ENCODE measurements at places on chromosomes 11 and 22.

GRCh38 chr11:100808904-100809491 lies 121.9 kb downstream of the ARHGAP42 start:
- DNase-seq = no peak

GRCh38 chr22:27113641-27114040 lies 456.3 kb downstream of the MIAT start:
- DNase-seq = no peak

DNA sequence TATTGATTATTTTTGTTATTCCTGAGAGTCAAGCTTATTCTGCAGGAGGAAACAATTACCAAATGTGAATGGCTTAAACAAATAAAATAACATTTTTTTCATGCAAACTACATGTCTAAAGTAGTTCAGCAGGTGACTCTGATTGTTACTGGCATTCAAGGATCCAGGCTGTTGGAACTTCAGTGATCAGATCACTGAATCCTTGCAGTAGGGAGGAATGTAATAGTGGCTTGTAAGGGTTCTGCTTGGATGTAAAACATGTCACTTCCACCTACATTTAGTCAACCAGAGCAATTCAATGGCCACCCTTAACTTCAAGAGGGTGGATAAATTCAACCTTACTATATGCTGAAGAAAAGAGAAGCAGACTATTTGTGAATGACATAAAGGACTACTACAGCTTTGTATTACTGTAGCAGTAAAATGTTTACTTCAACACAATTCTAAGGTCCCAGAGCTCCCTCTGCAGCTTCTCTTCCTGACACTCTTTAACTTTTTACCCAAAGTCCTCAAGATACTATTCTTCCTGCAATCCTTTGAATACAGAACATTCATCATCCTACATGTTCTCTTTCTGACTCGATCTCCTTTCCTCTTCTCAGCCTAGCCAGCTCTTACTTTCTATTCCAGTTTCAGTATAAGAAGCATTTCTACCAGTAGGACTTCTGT lies 284.0 kb downstream of the LRRC4C start:
- DNase-seq = no peak

GRCh38 chr11:31818874-31819331 lies 7.8 kb upstream of the PAX6 start:
- DNase-seq = peak; percentile 34

DNA sequence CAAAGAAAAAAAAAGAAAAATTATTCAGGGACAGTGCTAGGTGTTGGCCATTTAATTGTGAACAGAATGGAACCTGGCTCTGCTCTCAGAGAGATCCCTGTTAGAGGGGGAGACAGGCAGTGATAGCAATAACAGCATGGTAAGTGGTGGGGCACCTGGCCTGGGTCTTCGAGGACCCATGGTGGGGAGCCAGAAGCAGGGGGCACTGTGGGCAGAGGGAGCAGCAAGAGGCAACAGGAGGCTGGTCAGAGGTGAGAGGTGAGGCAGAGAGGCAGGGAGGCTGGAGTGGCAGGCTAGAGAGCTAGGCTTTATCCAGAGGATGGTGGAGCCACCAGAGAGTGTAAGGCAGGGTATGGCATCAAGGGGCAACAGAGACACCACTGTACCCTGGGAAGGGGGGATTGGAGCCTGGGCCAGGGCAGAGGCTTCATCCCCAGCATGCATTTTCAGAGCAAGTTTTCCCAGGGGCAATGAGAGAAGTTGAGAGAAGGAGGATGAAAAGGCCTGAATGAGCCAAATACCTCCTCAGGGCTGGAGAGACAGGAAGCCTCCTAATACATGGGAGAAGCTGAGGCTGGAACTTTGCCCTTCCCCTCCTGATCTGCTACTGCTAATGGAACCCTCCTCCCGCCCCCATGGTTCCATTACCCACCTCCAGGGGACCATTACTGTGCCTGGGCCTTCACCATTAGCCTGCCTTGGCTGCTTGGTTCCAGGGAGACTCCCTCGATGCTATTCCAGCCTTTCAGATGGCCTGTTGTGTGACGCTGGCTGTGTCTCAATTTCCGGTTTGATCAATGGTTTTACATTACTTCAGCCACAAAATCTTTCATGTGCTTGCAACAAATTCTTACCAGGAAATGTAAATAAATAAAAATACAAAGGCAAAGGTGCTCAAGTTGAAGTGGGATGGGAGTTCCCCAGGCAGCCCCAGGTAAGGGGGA lies 2.6 kb upstream of the P2RY2 start:
- no peak for DNase-seq

GRCh38 chr11:68509066-68509465 lies 48.5 kb downstream of the PPP6R3 start:
- DNase-seq = no peak

DNA sequence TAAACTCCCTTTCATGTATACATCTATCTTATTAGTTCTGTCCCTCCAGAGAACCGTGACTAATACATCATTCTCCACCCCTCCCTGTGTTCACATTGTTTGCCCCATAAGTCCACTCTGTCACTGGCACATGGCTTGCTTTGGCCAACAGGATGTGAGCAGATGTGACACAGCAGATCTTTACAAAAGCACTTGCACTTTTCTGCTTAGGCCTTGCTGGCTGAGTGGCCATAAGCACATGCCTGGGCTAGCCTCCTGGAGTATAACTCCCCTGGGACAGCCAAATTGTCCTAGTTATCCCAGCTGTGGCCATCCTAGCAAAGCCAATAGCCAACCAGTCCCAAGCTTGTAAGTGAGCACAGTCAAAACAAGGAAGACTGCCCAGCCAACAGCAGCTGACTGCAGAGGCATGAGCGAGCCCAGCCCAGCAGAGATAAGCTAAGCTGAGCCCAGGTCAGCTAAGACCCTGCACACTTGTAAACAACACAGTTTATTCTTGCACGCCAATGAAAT lies 9.7 kb upstream of the RCN1 start:
- peak; percentile 6 for DNase-seq

GRCh38 chr11:19953909-19954308 lies 206.4 kb downstream of the DBX1 start:
- DNase-seq = no peak

DNA sequence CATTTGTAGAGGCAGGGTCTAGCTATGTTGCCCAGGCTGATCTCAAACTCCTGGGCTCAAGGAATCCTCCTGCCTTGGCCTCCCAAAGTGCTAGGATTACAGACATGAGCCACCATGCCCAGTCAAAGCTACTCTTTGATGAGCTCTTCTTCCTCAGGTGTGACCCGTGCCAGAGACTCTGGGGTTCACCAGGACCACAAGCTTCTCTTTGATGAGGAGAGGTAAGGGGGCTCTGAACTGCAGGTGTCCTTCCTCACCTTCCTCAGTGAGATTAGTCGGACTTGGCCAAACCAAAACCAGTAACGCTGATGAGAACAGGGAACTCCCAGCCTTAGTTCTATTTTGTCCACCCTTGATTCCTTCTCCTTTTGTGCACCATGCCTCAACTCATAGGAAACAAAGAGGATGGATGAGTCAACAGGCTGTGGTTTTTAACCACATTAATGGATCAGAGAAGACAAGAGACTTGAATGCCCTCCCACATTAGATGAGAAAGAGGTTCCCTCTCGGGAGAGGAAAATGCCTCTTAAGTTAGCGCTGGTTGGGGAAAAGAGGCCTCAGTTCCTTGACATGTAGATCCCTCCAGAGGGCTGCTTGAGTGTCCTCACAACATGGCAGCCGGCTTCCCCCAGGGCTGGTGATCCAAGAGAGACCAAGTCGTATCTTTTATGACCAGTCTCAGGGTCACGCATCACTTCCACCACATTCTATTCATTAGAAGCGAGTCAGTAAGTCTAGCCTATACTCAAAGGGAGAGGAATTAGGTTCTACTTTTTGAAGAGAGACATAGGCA lies 25.7 kb upstream of the CTR9 start:
- DNase-seq = no peak

- no peak for DNase-seq
Observed at GRCh38 chr11:116932181-116932580, 94.8 kb upstream of the APOA1 start.

DNA sequence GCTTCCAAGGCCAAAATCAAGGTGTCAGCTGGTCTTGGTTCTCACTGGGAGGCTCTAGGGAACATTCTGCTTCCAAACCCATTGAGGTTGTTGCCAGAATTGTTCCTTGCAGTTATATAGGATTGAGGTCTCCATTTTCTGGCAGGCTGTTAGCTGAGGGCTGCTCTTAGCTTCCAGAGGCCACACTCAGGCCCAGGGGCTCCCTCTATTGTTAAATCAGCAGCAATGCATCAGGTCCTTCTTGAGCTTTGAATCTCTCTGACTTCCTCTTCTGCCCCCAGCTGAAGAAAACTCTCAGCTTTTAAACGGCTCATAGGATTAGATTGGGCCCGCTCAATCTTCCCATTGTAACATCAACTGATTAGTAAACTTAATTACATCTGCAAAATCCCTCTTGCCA lies 39.3 kb upstream of the BSX start:
- peak; percentile 33 for DNase-seq

DNA sequence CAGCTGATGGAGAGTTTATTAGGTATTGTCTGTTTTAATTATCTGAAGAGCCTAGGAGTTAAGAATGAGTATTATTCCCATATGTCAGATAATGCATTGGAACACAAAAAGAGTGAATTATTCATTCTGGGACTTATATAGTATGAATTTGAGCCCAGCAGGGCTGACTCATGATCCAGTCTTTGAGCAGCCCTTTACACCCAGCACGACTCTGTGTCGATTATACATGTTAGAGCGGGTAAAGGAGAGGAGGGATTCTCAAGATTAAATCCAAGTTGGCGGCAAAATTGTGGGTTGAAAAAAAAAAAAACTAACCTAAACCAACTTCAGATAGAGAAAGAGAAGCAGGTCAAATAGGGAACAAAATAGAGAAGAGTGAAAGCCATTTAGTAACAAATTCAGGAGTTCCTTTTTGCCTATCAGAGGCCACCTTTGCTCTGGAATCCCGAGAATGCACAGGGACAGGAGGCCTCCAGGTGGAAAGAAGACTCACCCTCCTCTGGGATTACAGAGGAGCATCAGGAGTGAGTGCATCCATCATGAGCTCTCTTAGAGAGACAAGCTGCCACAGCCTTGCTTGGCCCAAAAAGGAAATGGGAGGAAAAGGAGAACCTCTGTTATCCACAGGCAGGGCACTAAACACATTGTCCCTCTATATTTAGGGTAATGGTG lies 3.1 kb downstream of the MRGPRX1 start:
- DNase-seq = no peak

- no peak for DNase-seq
Observed at GRCh38 chr22:49367041-49367697, 460.5 kb downstream of the BRD1 start.

GRCh38 chr11:31445621-31446020 lies 63.8 kb downstream of the IMMP1L start:
- DNase-seq = no peak

DNA sequence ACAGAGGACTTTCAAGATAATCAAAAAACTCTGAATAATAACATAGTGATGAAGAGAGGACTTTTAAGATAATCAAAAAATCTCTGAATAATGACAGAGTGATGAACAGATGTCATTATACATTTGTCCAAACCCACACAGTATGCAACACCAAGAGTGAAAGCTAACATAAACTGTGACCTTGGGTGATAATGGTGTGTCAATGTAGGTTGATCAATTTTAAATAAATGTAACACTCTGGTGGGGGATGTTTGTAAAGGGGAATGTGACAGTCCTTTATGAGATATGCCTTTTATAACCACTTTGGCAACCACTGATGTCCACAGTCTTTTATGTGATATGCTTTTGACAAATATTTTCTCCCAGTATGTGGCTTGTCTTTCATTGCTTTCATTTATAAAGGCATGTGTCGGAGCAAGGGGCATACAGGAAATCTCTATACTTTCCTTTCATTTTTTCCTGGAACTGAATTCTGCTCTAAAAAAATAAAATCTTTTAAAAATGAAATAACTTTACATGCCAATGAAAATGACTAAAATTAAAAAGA lies 10.3 kb upstream of the OR9G1 start:
- no peak for DNase-seq

DNA sequence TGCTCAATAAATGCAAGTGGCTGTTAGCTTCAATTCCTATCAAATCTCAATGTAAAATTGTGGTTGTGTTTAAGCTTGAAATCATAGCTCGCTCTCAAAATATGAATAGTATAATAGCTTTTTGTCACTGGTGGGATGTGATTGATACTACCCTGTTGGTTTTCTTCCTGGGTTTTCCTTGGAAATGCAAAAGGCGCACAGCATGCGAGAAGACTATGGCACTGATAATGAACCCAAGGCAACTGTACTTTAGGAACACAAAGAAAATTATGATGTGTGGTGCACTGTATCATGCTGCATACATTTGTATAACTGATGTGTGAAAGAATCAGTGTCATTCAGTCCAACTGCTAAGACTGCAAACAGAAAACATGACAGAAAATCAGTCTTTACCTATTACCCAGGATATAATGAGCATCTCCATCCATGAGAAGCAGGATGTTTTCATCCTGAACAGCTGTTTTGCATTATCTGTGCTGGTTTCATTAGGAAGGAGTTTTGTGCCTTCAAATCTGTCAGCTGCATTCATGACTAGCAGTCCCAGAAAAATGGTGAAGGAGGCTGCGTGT lies 101.2 kb downstream of the TRPC6 start:
- DNase-seq = no peak

- no peak for DNase-seq
Observed at GRCh38 chr11:128857341-128857740, 9.8 kb downstream of the KCNJ1 start.

GRCh38 chr11:131824771-131825170 lies 454.4 kb downstream of the NTM start:
- DNase-seq = no peak

DNA sequence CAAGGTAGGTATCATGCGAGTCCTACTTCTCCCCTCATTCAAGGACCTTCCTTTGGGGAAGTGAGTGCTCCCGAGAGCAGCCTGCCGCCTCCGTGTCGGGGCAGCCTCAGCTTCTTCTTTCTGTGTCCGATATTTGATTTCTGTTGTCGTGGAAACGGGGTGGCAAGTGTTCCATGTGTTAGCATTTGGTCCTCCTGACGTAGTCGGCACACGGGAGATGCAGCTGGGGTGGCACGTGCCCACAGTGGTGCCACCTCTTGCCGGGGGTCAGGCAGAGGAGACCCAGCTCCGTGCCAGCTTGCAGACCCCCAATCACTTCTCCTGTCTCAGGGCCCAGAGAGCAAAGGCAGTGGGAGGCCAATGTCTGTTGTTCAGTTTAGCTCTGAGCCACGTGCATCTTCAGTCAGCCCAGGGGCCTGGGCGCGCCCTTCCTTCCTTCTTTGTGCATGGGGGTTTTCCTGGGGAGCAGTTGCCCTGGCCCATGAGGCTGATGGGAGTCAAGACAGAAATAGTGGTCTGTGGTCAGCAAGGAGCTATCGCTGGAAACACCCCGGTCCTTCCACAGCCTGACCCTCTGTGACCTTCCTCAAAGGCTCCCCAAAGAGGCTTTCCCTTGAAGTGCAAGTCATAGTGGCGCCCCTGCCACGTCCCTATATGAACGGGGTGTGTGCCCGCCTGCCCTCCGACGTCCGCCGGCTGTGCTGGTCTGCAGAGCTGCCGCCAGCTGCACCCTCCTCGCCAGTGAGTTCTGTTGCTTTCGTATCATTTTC lies 44.5 kb downstream of the PARVB start:
- DNase-seq = no peak

DNA sequence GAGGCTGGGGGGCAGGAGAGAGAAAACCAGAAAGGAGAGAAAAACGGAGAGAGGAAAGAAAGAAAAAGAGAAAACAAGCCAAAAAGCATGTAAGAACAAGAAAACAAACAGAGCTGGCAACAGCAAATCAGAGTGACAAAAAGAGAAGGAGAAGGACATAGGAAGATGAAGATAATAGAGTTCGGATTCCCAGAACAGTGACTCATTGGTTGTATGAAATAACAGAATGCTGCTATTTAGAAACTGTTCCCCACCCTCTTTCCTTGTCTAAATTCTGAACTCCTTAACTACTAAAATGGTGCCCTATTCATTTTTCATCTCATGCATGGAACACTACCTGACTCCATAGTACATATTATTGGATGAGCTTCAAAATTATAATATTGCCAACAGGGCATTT lies 317.4 kb downstream of the C11orf87 start:
- no peak for DNase-seq

Measured in nephron progenitor cell (in vitro differentiated cells).